SW 1271 (cell line): ENCODE measurements at places on chromosomes 13 and 19.

DNA sequence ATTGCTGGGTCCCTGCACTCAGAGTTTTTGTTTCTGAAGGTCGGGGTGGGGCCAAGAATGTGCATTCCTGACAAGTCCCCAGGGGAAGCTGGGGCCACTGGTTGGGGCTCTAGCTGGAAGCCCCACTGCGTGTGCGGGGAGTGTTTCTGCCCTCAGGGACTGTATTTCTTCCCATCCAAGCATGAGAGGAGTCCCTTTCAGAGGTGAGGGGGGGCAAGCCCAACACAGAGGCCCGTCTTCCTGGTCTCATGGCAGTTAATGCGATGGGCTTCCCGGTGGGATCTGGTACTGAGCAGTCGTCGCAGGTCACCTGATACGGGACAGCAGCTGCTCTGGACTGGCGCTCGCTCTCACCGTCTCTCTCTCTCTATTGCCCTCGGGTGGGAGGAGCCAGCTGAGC, 50.4 kb downstream of the GPR12 start:
- DNase-seq: no peak

DNA sequence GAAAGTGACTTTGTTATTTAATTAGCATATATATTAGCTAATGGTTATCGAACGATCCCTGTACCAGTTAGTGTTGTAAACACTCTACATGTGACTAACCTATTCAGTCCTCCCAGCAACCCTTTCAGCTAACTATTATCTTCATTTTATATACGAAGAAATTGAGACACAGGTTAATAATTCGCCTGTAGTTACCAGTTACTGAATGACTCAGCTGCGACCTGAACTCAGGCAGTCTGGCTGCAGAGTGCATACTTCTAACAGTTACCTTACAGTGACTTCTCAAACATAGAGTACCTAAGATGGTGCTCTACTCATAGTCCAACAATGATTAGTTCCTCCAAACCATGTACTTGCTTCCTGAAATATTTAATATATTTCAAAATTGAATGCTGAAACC, 117.7 kb downstream of the FNDC3A start:
- no peak for DNase-seq

DNA sequence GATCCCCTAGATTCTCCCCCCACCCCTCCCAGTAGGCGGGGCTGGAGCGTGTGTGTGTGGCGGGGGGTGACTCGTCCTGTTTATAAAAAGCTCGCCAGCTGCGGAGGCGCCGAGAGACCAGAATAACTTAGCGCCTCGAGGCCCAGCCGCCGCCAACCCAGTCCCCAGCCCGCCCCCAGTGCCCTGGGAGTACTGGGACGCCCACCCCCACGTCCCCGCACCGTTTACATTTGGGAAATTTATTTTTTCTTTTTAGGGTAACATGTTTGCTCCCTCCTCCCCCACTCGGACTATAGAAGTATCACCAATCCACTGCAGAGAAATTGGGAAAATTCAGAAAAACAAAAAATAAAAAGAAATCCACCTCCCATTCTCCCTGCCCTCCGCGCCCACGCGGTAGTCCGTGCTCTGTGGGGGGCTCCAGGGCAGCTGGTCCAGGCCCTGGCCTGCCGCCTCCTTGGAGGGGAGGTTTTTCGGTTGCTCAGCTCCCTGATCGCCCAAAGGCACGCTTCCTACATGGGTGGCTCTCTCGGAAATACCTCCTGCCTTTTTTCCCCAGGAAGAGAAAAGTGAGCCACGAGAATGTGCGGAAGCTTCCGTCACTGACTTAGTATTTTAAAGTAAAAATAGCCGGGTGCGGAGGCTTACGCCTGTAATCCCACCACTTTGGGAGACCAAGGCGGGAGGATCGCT, 1.5 kb upstream of the RAB3A start:
- no peak for DNase-seq

DNA sequence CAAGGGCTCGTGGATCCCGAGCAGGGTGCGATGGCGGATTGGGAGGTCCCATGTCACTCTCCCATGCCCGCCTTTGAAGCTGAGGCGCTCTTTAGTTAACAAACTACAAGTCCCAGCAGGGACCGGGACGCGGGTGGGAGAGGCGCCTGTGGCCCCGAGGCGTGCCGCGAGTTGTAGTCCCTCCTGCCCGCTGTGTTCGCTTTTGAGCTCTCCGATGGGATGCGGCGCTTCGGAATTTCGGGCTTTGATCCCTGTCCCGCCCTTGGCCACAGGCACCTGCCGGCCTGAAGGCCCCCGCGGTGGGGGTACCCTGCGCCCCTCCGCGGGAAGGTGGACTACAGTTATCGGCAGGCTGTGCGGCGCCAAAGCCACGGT, 11.0 kb downstream of the CYTH2 start:
- no peak for DNase-seq

DNA sequence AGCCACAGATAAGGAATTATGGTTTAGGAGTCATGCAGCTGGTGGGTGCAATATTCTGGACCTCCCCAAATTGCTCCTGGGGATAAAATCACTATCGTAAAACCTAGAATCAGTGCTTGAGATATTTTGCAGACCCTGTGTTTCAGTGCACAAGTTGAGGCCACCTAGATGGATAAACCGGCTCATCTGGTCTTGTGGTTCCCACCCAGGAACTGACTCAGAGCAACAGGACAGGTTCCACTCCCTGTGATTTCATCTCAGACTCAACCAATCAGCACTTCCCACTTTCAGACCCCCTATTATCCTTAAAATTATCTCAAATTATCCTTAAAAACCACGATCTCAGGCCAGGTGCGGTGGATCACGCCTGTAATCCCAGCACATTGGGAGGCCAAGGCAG, 21.0 kb downstream of the FBXL12 start:
- no peak for DNase-seq

DNA sequence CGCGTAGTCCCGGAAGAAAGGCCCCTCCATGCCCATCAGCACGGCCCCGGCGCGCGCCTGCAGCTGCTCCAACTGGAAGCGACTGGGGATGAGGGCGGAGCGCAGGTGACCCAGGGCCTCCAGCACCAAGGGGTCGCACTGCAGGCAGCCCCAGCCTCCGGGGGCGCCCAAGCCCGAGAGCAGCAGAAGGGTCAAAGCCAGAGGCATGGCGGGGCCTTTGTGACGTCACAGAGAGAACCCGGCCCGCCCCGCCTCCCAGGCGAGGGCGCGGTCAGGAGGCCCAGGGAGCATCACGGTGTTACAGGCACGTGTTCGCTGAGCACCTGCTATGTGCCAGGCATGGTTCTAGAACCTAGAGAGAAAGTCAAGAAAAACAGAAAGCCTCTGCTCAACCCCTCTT, at the start of gene IZUMO2:
TSS of gene IZUMO2 (minus strand) at position 294 of the 400 bp plus-strand sequence. CDS start at position 207, 87 bp downstream.
- no peak for DNase-seq

DNA sequence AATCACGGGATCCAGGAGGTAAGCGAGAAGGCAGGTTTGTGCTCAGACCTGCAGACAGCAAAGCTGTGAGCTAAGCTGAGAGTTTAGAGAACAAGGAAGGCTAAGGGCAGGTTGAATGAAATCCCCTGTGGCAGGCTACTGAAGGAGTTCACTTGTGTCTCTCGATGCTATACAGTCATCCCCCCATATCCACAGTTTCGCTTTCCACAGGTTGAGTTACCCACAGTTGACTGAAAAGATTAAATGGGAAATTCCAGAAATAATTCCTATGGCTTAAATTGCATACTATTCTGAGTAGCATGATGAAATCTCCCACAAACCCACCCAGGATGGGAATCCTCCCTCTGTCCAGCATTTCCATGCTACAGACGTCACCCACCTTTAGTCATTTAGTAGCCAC, 49.6 kb downstream of the ABCC4 start:
- no peak for DNase-seq

GRCh38 chr13:59342400-59342799, 821.3 kb downstream of the DIAPH3 start:
- no peak for DNase-seq

DNA sequence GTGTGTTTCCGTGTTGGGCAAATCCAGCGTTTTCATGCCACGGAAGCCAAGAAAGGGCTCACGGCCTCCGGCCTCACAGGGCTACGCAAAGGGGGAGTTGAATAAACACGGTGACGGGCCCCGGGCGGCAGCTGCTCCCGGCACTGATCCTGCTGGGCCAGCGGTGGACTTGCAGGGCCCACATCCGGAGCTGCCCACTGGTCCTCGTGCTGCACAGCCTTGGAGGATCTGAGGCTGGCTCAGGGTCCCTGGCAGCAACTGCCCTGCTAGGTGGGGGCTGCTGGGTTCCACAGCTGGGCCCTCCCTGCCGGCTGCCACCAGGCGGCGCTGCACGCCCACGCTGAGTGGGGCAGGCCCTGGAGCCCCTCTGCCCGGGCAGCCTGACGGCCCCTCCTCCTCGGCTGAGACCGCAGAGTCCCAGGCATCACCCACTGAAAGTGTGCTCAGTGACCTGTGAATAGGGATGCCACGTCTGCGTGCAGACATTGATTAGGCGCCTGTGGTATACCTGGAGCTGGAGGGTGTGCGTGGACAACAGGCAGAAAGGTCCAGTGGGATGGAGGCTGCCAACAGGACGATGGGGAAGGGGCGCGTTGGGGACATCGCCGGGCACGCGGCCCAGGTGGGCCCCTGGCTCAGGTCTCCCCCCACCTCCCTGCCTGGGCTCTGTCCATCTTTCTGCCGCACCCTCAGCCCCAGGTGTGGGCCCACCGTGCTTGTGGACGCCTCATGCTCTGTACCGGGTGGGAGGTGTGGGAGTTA, 5.3 kb upstream of the HCN2 start:
- DNase-seq: peak; percentile 20

DNA sequence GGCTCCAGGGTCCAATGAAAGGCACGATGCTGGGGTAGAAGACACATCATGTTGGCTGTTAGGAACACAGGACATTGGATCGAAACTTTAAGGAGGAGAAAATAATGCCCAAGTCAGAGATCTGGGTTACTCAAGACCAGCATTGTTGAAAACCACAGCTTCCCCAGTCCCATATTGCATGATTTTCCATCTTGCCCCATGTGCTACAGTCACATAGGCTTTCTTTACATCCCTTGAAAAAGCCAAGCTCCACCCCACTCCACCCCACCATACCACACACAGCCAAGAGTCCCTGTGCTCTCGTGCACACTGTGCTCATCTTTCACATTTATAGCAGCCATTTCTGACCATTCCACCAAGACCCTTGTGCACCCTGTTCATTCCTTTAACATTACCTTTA, 636.2 kb downstream of the DIAPH3 start:
- no peak for DNase-seq

GRCh38 chr13:50080911-50081678, 65.9 kb downstream of the KCNRG start:
- DNase-seq: peak; percentile 39

DNA sequence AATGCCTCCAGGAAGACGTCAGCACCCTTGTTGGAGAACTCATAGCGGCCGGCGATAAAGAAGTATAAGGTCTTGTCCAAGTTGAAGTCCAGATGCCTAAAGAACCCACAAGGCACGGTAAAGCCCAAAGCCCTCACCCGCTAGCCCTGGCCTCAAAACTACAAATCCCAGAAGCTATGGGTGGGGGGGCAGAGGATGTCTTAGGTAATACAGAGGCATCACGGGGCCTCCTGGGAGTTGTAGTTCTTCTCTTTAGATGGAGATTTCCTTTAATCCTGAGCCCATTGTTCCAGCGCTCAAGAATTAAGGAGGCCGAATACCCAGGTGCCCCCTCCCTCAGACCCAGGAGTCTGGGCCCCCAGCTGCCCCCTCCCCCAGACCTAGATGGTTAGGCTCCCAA, 10.8 kb downstream of the GYS1 start:
- DNase-seq: no peak

DNA sequence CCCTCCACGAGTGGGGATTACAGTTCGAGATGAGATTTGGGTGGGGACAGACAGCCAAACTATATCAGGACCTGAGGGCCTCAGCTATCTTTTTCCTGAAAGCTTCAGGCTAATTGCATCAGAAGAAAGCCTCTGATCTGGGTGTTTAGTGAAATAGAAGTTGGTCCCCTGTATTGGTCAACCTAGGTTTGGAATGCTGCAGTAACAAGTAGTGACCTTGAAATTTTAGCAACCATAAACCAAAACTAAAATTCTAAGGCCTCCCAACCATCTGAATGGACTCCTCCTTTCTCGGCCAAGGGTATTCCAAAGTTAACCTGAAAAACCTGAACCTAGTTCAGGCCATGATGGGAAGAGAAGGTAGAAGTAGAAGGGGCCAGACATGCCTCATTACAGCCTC, 34.9 kb upstream of the OR10H1 start:
- DNase-seq: no peak

DNA sequence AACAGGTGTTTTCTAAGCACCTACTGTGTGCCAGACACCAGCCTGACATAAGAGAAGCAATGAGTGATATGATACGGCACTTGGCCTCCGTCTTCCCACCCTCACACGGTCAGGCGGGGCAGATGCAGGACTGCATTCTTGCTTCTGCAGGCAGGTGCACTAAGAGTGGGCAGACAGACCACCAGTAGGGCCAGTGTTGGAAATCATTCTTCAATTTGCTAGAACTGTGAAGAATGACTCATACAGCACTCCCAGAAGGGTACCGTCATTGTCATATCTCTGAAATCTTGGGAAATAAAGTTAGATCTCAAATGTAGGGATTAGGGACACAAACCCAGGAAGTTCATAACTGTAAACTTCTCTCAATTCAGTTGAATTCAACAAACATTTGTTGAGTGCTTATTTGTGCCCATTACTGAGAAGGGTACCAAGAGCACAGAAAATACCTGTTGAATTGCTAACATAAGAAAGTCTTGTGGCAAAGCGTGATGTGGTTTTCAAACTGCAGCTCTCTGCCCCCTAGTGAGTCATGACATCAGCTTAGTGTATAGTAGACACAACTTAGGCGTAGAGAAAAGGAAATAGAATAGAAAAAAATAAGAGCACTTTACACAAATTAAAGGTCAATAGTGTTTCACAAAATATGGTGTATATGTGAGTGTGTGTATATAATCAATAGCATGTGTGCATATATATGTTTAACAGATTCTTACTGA, 76.1 kb downstream of the TEX26 start:
- DNase-seq: no peak

GRCh38 chr13:24149246-24150032, 11.1 kb upstream of the SPATA13 start:
- no peak for DNase-seq

DNA sequence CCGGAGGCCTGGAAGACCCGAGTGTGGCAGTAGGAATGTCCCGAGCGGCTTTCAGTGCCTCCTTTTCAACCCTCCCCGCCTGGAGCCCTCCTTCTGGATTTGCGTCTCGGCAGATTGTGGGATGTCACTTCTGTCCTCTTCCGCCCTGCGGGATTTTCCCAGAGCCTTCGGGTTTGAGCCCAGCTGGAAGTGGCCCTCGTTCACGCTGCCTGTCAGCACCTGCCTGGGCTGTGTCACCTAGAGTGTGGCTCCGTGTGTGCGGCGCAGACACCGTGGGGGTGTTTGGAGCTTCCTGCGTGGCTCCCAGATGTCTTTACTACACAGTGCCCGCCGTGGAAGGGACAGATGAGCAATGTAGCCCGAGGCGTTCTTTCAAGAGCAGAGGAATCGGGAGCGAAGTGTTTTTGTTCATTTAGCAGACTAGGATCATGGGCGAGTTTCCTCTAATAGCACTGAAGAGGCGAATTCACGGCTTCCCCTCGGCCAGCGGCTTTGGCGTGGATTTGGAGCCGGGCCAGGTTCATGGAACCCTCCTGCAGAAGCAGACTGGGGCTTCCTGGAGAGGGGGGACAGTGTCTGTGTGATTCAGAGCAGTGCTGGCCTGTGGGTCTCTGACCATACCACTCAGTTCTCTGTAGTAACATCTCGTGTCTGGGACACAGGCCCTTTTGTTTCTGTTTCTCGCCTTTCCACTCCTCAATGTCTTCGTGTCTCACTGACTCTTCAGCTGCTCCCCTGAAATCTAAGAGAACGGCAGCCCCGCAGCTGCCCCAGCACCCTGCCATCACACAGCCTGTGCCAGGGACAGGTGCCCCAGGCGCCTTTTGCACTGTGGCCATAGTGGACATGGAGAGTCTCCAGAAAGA, 68.0 kb downstream of the KDM4B start:
- no peak for DNase-seq
